Spinal cord (tissue), 10 donors: ENCODE measurements at places on chromosomes 2 and 18. TPM values are rescaled to one million over a fixed set of nuclear protein-coding genes. Genes with fewer than 3 reads are reported as not detected.

AQP4 gene
- polyA plus RNA-seq: 772 TPM

ALPP gene
- 0.30 TPM for polyA plus RNA-seq

IGFBP5 gene
- polyA plus RNA-seq: 273 TPM

NAT8 gene
- 1.5 TPM for polyA plus RNA-seq

AQP12B gene
- polyA plus RNA-seq: 0.44 TPM

GKN1 gene
- polyA plus RNA-seq: not detected

YPEL5 gene
- 111 TPM for polyA plus RNA-seq

POMC gene
- 4.9 TPM for polyA plus RNA-seq

TMSB10 gene
- 2,566 TPM for polyA plus RNA-seq

SRD5A2 gene
- 0.22 TPM for polyA plus RNA-seq

PTPRN gene
- 72.2 TPM for polyA plus RNA-seq

STK17B gene
- polyA plus RNA-seq: 10.7 TPM

GALNT13 gene
- 41.6 TPM for polyA plus RNA-seq

DIPK1C gene
- polyA plus RNA-seq: 47.4 TPM

NTSR2 gene
- polyA plus RNA-seq: 3.5 TPM

SERPINB13 gene
- polyA plus RNA-seq: not detected

ANKRD53 gene
- 4.9 TPM for polyA plus RNA-seq

RNF144A gene
- 94.0 TPM for polyA plus RNA-seq

SCN3A gene
- 54.6 TPM for polyA plus RNA-seq

PAX8 gene
- polyA plus RNA-seq: 25.1 TPM

CRYGC gene
- polyA plus RNA-seq: not detected

MYO1B gene
- polyA plus RNA-seq: 33.5 TPM

SAP130 gene
- polyA plus RNA-seq: 32.3 TPM

FBLN7 gene
- polyA plus RNA-seq: 10.6 TPM

GCG gene
- polyA plus RNA-seq: not detected

SLC19A3 gene
- polyA plus RNA-seq: 6.1 TPM

ANKRD30BL gene
- 5.0 TPM for polyA plus RNA-seq

ILKAP gene
- polyA plus RNA-seq: 65.8 TPM

LOXL3 gene
- polyA plus RNA-seq: 18.8 TPM

NT5C1B gene
- 0.42 TPM for polyA plus RNA-seq

MARCO gene
- polyA plus RNA-seq: 0.29 TPM

PRSS56 gene
- 5.8 TPM for polyA plus RNA-seq

GAD1 gene
- polyA plus RNA-seq: 74.8 TPM

RGPD4 gene
- polyA plus RNA-seq: 0.14 TPM

ASTL gene
- polyA plus RNA-seq: 0.33 TPM

SPAG16 gene
- 78.2 TPM for polyA plus RNA-seq

SCN9A gene
- 17.6 TPM for polyA plus RNA-seq

MTA3 gene
- polyA plus RNA-seq: 54.8 TPM

TMEM163 gene
- polyA plus RNA-seq: 77.7 TPM

CD28 gene
- 1.0 TPM for polyA plus RNA-seq
